A549 treated with RU486 at 1 μM for 4 hours (cell line): ENCODE measurements at places on chromosomes 3 and 15. TPM values are rescaled to one million over a fixed set of nuclear protein-coding genes. Genes with fewer than 3 reads are reported as not detected.

The CX3CR1 gene
- not detected in 5 replicates for total RNA-seq

The CCR8 gene
- not detected in 5 replicates for total RNA-seq

The CYP1A2 gene
- not detected in 5 replicates for total RNA-seq

The PRTG gene
- total RNA-seq, result 9.6 to 12.6 TPM (median 11.1 TPM) in 5 replicates
